ENCODE measurements at places on chromosomes 11 and 22. TPM values are rescaled to one million over a fixed set of nuclear protein-coding genes. Genes with fewer than 3 reads are reported as not detected.

The OSBP2 gene
- total RNA-seq = 1.7 TPM

The XKR3 gene
- not detected for total RNA-seq

The USP28 gene
- total RNA-seq = 32.4 TPM

The OR5A1 gene
- not detected for total RNA-seq

The PGGHG gene
- 21.6 TPM for total RNA-seq

The CCDC15 gene
- 1.9 TPM for total RNA-seq

The ABCG4 gene
- total RNA-seq = 0.32 TPM

The OR51D1 gene
- not detected for total RNA-seq

The GPR83 gene
- total RNA-seq = 0.09 TPM

The SMCO4 gene
- total RNA-seq = 5.2 TPM

The RFPL2 gene
- total RNA-seq = not detected

The PAMR1 gene
- 46.2 TPM for total RNA-seq

The C11orf21 gene
- not detected for total RNA-seq

The KRTAP5-9 gene
- total RNA-seq = not detected

The TNNT3 gene
- not detected for total RNA-seq

The LRRC75B gene
- 7.1 TPM for total RNA-seq

The SPDYC gene
- total RNA-seq = not detected

The PATE2 gene
- total RNA-seq = not detected

The LARGE1 gene
- total RNA-seq = 16.0 TPM

The CELSR1 gene
- 7.3 TPM for total RNA-seq

The HIC2 gene
- 2.4 TPM for total RNA-seq

The SMIM35 gene
- not detected for total RNA-seq

The TRIM34 gene
- total RNA-seq = 10.7 TPM

The CATSPERZ gene
- total RNA-seq = not detected

The EFCAB6 gene
- 1.5 TPM for total RNA-seq

The BIK gene
- not detected for total RNA-seq

The ADAMTS15 gene
- total RNA-seq = 1.8 TPM

The MYO18B gene
- total RNA-seq = 3.6 TPM

The LGALS1 gene
- 2,277 TPM for total RNA-seq

The DEFB131B gene
- not detected for total RNA-seq

The PKP3 gene
- 0.69 TPM for total RNA-seq

The LDHAL6A gene
- not detected for total RNA-seq

The TSGA10IP gene
- total RNA-seq = not detected

The RIBC2 gene
- total RNA-seq = 0.30 TPM

The GAB4 gene
- total RNA-seq = not detected

The E2F8 gene
- total RNA-seq = 0.92 TPM

The SF1 gene
- 125 TPM for total RNA-seq

The EHD1 gene
- 40.4 TPM for total RNA-seq

The ACR gene
- not detected for total RNA-seq

The ADAMTS8 gene
- not detected for total RNA-seq

The SUSD2 gene
- total RNA-seq = 0.28 TPM

The ENTHD1 gene
- total RNA-seq = not detected

The PRMT3 gene
- 19.3 TPM for total RNA-seq

The SOX10 gene
- total RNA-seq = not detected

The B3GAT1 gene
- total RNA-seq = not detected

The JHY gene
- 0.42 TPM for total RNA-seq
